ENCODE measurements at places on chromosomes 4 and X. TPM values are rescaled to one million over a fixed set of nuclear protein-coding genes. Genes with fewer than 3 reads are reported as not detected.

DNA sequence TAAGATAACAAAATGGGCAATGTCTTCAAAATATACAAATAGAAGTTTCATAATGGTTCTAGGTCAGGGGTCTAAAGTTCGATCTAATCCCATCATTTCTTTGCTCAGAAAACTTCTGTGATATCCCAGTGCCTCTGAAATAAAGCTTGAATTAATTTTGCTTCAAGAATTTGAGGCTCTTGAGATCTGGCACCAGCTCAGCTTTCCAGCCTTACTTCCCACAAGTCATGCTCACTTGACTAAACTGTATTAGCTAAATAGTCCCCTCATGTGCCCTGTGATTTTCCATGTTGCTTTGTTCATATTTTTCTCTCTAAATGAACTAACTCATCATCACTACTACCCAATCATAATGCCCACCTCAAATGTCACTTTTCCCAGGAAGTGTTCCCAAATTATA is 50.8 kb upstream of the MBNL3 start:
- no peak for DNase-seq

DNA sequence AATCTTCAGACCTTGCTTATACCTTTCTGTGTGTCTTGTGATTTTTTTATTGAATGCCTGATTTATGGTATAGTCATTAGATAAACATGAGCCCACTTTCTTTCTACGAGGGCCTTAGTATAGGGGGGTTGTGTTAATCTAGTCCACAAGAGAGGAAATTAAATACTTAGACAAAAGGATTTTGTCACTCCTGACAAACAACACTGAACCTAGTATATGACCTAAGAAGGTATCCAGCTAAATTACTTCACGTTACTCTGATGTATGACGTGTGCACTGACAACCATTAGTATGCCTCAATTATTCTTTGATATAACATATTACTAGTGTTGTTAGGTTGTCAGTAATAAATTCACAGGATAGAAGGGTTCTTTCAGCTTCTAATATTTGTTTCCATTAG is 2.8 kb upstream of the PRR27 start:
- no peak for DNase-seq

- DNase-seq = no peak
Observed at GRCh38 chrX:48165241-48165640, 31.4 kb downstream of the SSX5 start.

The PNMA5 gene
- not detected for total RNA-seq

DNA sequence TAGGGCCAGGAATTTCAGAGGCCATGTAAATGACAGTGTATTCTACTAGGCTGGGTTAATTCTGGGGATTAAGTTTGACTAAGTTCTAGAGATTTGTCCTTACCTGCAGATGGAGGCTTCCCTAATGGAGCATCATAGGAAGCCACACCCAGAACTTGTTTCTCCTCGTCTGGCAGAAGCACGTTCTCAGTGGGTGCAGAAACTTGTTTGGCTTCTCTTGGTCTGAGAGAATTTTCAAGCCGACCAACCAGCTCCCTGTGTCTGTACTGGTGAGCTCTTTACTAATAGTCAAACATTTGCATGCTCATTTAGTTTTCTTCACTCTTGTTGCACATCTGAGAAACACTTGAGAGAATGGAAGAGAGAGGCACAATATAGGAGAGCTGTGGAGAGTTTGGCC is 907 bp upstream of the ATP10D start:
- DNase-seq = no peak

DNA sequence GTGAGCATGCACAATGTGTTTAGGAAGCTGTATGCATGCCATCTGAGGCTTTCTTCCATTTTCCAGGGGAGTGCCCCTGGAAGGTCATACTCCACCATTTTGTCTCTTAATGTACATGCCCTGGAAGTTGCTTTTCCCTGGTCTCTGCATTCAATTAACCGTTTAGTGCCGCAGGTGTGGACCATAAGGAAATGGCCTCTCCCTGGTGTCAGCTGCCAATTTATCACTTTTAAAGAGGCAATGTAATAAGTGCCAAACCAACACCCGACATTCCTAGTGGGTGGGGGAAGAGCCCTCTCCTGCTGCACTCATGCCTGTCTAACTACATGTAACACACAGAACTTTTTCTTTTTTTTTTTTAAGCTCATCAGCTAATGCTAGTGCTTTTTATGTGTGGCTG is 7.1 kb upstream of the BST1 start:
- DNase-seq = no peak

The TMEM164 gene
- total RNA-seq = 6.3 TPM

GRCh38 chrX:151151665-151152267 is 24.6 kb upstream of the GPR50 start:
- DNase-seq = peak; percentile 54

The PNMA6A gene
- total RNA-seq = 0.18 TPM

The ADRA2C gene
- total RNA-seq = 0.28 TPM

The ZBED1 gene
- total RNA-seq = 13.6 TPM

- no peak for DNase-seq
Observed at GRCh38 chr4:76498550-76498949, 63.5 kb downstream of the SHROOM3 start.

- no peak for DNase-seq
Observed at GRCh38 chr4:130338851-130339250, 1242.9 kb downstream of the C4orf33 start.

The SMR3B gene
- not detected for total RNA-seq

DNA sequence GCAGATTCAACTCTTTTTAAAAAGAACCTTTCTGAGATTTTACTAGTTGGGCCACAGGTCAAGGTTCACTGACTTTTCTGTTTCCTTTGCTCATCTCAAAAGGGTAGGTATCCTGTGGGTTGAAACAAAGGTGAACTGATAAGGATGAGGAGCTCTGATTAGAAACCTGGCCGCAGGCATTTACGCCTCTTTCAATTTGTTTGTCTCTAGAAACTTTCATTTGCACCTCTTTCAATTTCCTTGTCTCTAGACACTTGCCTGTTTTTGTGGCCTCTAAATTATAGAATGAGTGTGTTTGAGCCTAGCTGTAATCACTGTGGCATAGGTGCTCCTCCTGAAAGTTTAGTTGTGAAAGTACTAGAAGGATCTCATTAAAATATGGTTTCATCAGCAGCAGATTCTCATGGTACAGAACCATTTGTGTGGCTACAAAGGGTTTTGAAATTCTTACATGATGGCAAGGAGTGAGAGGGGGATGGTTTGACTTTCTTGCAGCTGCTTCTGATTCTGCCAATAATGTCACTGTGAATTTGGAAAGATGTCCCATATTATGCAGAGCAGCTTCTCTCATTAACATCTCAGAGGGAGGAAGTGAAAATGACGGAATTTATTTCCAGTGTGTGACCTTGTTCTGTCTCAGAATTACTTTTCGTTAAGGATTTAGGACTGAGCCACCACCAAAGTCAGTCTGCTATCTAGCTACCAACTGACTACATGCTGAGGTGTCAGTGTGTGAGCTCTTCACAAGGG is 142.2 kb downstream of the SH2D1A start:
- DNase-seq = no peak

DNA sequence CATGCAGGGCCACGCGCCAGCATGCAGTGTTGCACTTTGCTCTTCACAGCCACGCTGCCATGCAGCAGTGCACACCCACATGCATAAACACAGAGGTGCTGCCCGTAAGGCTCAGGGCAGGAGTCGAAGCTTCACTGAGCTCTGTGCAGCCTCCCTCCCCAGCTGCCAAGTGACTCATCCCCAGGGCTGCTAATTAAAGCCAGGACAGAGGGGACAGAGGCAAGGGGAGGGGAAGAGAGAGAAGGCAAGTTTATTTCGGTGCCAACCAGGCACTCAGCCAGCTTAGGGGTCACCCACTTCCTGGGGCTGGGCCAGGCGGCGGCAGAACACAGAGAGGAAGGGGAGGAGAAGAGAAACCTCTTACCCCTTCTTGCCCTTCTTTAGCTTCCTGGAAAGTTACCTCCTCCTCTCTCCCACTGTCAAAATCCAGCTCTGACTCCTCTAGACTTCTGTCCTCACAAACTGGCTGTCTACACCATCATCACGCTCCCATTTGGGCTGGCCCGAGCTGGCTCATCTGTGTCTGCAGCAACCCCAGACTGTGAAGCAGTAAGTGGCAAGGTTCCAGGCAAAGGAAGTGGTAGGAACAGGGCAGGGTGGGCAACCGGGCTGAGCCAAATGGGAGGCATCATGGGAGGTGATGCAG is 6.2 kb upstream of the IQSEC2 start:
- peak; percentile 66 for DNase-seq

DNA sequence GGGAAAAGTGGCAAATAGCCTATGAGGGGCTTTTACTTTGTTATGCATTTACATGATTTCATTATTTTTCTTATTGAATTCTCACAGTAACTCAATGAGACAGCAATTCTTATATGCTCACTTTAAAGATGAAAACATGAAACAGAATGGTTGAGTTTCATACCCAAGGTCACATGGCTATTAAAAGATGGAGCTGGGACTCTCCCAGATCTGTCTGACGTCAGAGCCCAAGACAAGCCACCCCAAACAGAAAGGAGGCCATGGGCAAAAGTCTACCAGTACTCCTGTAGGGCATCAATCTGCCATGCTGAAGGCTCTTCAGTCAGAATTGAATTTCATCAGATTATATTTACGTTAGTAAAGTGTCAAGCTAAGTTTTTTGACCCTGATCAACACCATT is 13.2 kb downstream of the HSD17B11 start:
- no peak for DNase-seq

- no peak for DNase-seq
Observed at GRCh38 chrX:72046447-72046846, 85.3 kb downstream of the RTL5 start.

- peak; percentile 74 for DNase-seq
Observed at GRCh38 chr4:128353791-128354190, 66.2 kb upstream of the PGRMC2 start.

DNA sequence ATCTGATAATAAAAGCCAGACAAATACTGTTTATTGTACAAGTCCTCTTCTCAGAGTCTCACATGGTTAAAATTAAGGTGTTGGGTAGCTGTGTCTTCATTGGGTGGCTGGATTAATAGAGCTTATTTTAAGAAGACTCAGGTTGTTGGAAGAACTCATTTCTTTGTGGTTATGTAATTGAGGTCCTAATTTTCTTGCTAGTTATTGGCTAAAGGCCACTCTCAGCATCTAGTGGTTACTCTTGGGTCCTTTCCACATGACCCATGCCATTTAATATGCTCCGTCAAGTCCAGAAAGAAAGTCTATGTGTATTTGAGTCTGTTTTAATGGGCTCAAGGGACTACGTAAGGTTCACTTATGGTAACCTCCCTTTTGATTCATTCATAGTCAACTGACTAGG is 1668.6 kb upstream of the AGA start:
- no peak for DNase-seq

The SPANXA2 gene
- not detected for total RNA-seq

The PABPC1L2B gene
- total RNA-seq = not detected

DNA sequence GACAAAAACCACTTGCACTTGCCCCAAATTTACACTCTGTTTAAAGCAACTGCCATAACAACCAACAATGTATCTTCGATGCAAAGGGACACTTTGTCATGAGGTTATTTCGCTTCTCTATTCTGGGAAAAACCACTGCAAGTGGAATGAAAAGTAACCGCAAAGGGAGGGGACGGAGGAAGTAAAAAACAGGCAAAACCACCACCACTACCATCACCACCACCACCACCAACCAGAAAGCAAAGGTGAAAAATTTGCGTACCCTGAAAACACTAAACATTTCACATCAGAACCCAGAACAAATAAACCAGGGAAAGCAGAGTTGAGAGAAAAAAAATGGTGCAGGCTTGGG is 1.2 kb upstream of the N4BP2 start:
- no peak for DNase-seq

DNA sequence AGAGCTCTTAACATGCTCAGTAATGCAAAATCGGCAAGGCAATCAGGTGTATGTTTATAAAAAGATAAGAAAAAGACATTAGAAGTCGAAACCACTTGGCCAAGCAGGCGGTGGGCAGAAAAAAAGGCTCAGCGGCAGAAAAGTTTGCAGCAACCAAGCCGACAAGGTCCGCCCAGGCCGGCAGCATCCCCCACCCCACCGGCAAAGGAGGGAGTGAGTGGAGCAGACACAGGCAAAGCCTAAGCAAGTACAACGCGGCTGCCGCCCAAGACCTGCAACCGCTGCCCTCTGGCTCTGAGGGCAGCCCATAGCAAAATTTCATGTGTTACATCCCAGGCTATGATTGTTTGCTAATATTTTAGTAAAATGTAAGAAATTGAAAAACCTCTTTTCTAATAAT is 125.4 kb upstream of the ZCCHC13 start:
- no peak for DNase-seq

All from IMR-90 (cell line).